Erythroblast (primary cell): ENCODE measurements at places on chromosomes 12 and 14.

- DNase-seq: peak; percentile 72
These were observed 80.5 kb downstream of the TMEM260 start for GRCh38 chr14:56659964-56660551.

GRCh38 chr12:108967869-108968540, 52.9 kb downstream of the SVOP start:
- peak; percentile 11 for DNase-seq

GRCh38 chr12:117524806-117525205, 163.4 kb upstream of the NOS1 start:
- DNase-seq: no peak

DNA sequence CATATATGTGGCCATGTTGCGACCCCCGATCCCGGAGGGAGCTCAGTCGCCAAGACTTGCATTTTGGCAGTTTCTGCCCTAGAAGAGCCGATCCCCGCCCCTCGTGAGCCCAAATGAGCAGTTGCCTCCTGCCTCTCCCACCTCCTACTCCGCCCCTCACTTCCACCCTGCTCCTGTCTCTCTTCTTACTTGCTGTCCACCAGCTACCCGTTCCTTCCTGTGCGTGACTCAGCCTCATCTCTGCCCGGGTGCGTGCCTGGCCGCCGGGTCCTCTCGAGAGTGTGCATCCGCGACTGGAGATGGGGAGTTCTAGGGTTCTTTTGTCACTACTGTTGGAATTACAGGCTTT, 585 bp downstream of the GPATCH2L start:
- peak; percentile 89 for DNase-seq

- no peak for DNase-seq
These were observed 66.9 kb upstream of the CLMN start for GRCh38 chr14:95386536-95387095.

DNA sequence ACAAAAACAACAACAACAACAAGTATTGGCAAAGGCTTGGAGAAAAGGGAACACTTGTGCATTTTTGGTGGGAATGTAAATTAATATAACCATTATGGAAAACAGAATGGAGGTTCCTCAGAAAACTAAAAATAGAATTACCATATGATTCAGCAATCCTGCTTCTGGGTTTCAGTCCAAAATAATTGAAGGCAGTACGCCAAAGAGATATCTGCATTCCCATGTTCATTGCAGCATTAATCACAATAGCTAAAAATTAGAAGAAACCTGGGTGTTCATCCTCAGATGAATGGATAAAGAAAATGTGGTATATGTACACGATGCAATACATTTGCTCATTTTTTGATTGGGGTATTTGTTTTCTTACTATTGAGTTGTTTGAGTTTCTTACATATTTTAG, 813.0 kb downstream of the NRXN3 start:
- DNase-seq: no peak

DNA sequence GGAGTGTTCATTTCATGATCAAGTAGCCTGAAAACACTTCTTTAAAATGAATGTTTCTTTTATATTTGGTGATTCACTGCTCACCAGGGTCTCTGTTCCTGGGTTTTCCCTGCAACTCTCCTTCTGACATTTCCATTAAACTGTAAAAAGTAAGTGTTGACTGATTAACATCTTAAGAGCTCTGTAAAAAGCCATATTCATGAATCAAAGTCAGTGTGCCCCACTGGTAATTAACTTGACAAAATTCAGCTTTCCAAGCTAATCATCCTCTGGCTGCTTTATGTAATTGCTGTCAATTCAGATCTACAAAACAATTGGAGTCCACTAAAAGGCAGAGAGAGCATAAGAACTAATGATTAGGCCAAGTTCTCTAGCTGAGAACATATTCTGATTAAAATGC, 41.6 kb downstream of the CNTN1 start:
- DNase-seq: no peak

DNA sequence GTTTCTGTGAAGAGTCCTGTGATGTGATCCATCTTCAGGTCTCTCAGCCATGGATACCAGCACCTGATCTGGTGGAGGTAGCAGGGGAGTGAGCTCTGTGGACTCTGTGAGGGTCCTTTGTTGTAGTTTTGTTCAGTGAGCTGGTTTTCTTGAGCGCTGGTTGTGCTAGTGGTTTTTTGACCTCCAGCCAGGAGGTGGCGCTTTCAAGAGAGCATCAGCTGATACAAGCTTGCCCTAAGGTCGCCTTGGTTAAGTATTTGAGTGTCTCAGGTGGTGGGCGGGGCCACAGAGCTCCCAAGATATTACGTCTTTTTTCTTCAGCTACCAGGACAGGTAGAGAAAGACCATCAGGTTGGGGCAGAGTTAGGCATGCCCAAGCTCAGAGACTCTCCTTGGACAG, 139.7 kb downstream of the TTLL5 start:
- DNase-seq: no peak

GRCh38 chr12:57280211-57281062, 29.4 kb upstream of the STAC3 start:
- DNase-seq: peak; percentile 7

DNA sequence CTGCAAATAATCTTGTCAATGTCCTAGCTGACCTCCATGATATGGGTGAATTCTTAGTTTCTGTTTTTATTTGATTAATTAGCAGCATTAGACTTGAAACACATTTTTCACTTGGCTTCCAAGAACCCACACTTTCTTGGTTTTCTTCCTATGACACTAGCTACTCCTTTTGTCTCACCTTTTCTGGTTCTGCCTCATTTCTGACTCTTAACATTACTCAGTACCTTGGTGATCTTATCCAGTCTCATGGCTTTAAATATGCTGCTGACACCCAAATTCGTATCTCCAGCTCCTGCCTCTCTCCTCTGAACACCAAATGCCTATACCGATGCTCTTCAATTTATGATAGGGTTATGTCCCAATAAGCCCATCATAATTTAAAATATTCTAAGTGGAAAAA, 32.0 kb upstream of the SSTR1 start:
- DNase-seq: no peak

DNA sequence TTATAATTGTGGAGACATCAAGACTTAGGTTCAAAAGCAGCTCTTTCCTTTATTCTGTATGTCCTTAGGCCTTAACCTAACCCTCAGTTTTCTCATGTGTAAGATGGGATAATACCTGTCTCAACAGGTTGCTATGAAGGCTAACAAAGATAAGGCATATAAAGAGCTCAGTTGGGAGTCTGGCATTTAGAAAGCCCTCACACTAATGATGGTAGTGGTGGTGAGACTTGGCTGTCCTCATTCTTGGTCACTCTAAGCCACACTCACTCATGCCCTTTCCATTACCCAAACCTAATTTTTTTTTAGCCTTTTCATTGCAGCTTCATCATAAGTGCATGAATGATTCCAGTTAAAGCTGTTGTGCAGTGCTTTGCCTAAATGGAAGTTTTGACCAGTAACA, 137.3 kb downstream of the TGFB3 start:
- DNase-seq: no peak

DNA sequence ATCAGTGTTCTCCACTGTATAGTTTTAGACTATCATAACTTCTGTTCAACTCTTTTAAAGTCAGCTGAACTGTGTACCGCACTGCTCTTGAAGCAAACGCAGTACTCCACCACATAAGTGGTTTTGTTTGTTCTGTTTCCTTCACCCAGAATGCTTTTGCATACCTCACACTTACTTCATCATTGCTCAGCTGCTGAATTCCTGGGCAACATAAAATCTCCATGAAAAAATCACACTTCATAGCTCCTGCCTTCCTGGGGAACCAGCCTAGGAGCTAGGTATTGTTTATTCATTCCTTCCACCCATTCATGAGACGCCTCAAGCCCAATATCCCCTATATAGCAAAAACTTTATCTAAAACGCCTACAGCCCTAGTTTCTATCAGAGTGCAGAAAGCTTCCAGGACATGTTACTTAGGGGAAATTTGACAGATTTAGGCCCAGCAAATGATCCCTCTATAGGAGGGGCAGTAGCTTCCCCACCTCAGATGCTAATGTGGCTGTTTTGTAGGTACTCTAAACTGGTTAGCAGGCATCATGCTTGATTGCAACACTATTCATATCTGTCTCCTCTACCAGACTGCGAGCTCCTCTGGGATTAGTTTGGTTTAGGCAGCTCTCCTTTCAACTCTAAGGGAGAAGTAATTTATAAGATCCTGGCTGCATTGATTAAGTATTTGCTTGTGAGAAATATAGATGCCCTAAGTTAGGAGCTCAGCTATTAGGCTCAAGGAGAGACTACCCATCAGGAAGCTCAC, 44.5 kb downstream of the LRRC9 start:
- DNase-seq: no peak

DNA sequence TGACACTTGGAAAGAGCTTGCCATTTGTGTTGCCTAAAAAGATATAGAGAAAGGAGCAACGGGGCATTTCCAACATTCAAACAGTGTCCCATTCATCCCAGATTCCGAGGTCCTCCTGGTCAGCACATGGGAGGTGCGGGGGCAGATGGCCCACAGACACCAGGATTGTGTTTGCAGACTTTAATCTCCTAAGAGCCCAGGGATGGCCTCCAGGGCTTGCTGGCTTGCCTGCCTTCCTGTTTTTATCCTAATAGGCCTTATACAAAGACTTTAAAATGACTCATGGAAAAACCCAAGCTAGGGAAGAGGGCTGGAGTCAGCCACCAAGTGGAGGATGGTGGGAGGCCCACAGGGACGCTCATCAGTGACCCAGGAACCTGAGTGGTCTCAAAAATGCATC, 21.5 kb upstream of the FAM181A start:
- no peak for DNase-seq

DNA sequence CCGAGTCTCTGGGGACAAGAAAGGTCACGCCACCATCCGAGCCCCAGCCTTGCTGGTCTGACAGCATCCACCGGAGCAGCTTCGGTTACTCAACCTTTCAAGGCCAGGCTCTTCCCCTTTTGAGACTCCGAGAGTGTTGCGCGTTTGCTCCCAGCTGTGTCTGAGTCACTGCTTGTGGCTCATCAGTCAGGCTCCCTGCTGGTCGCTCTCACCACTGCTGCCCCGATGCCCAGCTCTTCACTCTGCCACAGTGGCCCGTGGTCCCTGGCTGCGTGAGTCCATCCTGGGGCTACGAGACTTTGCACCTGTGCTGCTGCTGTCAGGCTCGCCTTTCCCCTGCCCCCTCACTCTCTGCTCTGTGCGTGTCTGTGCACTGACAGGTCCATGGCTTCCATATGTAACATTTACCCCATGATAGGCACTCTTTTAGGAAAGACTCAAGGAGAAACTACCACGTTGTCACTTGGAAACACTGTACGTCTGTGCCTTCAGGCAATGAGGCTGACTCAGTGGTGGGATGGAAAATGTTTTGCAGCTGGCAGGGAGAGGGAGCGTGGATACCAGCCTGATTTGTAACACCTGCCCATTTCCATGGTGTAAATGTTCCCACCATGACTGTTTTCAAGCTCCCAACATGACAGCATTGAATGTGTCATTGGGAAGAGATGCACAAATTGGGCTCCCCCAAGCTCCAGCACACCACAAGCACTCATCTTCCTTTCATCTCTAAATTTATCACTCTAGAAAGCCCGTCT, 350.7 kb downstream of the TMEM132D start:
- no peak for DNase-seq

DNA sequence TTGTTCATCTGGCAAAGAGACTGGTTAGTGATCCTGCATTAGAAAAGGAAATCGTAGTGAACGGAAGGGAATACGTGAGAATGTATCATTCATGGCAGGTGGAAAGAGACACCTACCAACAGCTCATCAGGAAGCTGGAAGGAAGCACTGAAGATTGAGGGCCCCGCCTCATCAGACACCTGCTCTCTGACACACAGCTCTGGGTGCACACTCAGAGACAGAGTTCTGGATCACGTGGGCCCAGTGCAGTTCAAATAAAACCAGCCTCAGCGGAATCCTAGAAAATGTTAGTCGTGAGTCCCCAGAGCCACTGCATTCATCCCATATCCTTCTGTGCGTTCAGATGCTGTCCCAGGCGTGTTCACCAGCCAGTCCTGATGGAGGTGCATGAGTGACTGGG, 129.7 kb downstream of the GLT1D1 start:
- no peak for DNase-seq

GRCh38 chr14:90678420-90678819, 137.8 kb downstream of the TTC7B start:
- DNase-seq: no peak

DNA sequence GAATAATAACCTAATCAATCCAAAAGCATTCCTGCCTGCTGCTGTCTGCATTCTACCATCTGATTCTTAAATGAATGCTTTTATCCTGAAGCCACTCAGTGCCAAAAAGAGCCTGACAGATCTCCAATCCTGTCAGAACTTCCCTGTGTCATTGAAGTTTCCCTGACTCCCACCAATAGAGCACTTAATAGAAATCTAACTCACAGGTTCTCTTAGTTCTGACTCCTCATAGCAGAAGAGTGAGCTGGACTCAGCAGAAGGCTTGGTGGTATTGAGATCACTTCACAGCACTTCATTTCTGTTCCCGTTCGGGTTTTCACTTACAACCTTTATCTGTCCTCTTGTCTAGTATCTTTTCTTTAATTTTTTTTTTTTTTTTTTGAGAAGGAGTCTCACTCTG, 102.6 kb downstream of the OTOGL start:
- DNase-seq: no peak

DNA sequence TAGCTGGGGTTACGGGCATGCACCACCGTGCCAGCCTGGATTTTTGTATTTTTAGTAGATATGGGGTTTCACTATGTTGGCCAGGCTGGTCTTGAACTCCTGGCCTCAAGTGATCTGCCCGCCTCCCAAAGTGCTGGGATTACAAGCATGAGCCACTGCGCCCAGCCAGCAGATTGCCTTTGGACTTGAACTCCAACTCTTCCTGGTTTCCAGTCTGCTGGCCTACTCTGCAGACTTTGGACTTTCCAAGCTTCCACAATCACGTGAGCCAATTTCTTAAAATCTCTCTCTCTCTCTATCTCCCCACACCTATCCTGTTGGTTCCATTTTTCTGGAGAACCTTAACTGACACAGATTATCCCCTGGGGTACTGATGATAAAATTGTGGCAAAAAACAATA, 55.0 kb downstream of the EMP1 start:
- no peak for DNase-seq

DNA sequence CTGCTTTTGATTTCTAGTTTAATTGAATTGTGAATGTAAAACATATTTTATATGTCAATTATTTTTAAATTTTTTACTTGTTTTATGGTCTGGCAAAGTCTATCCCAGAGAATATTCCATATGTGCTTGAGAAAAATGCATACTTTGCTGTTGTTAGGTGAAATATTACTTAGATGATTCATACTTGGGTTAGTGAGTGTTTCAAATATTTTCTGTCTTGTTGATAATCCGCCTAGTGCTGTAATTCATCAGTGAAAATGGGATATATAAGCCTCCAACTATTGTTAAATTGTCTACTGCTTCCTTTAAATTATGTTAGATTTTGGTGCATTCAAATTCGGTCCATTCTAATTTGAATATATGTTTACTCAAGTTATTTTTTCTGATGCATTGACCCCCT, 395.5 kb downstream of the LRFN5 start:
- DNase-seq: no peak
